ENCODE measurements at places on chromosomes 11 and 22.

DNA sequence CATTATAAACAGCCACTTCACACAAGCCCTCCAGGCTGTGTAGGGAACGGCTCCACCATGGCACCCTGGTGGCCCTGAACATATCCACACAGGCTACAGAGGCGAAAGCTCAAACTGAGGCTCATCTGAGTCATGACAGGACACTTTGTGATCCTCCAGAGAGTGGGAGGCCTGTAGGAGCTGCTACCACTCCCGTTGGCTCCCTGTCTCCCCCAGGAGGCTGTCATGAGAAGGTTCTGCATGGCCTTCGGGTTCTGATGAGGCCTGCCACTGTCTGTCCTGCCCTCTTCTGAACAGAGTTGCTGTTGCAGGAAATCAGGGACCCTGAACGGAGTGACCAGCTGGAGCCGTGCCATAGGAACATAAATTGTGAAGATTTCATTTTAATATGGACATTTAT is 23.8 kb upstream of the ALDH3B2 start:
- peak; percentile 57 for ATAC-seq

GRCh38 chr11:69030301-69030700 is 17.3 kb upstream of the MRGPRF start:
- ATAC-seq, result no peak

GRCh38 chr11:19966441-19966840 is 193.8 kb downstream of the DBX1 start:
- no peak for ATAC-seq

DNA sequence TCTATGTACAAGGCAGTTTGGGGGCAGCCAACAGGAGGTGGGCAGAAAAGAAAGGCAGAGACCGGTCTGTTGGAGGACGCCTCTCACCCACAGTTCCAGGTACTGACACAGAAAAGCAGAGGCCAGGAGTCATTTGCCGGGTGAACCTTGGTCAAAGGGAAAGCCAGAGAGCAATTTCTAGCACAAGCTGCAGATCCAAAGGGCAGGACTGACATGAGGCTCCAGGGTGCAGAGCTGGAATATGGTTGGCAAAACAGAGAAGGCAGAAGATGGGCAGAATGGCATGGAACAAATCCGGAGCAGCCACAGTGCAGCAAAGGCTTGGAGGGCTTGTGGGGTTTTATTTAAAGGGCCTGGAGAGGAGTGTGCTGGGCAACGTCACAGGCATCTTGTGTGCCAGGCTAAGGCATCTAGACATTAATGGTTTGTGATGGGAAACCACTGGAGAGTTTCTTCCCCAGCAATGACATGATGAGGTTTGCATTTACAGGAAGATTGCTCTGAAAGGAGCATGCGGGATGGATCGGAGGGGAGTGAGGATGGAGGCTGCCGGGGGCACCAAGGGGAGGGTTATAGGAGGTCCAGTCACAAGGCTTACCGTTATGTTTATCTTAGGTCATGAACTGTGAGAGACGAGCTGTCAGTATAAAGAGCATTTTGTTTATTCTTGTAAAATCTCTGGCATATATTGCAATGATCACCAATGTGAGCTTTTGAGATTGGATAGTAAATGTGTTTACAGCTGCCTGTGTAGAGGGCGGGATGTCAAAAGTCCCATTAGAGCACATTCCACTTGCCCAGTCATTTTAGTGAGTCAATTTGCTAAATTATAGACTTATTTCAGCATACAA is 5.7 kb upstream of the MMP20 start:
- ATAC-seq, result no peak

GRCh38 chr11:43489869-43490465 is 131.2 kb downstream of the TTC17 start:
- no peak for ATAC-seq

GRCh38 chr11:83723999-83724398 is 437.8 kb upstream of the CCDC90B start:
- no peak for ATAC-seq

DNA sequence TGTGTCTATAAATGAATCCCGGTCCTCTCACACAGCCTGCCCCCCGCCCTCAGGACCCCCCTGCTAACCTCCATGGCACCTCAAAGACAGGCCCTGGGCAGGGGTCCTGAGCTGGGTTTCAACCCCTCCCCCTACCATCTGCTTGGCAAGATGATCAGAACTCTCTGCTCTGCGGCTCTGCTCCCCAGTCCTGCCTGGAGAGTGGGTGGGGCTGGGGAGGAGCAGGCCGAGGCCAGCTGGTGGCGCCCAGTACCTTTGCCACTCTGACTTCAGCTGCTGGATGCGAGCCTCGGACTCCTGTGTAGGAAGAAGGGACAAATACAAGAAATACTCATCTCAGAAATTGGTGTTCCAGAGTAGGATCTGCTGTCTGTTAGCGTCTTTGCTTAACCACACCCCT is 15.0 kb downstream of the SUN2 start:
- no peak for ATAC-seq

DNA sequence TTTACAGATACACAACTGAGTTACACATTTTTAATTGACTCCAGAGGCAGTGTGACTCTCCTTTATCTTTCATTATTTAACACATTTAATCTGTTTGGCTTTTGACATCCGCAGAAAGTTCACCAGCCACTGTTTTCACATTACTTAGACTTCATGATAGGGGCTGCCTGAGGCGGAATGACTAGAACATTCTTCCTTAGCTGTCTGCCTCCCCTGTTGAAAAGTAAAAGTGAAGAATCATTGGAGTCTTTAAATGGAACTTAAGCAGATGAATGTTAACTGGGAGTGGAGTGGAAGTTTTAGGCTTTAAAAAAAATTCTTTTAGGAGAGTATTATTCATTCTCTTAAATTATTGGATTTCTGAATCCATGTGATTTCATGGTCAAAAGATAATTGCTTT is 229.2 kb upstream of the MTNR1B start:
- no peak for ATAC-seq

DNA sequence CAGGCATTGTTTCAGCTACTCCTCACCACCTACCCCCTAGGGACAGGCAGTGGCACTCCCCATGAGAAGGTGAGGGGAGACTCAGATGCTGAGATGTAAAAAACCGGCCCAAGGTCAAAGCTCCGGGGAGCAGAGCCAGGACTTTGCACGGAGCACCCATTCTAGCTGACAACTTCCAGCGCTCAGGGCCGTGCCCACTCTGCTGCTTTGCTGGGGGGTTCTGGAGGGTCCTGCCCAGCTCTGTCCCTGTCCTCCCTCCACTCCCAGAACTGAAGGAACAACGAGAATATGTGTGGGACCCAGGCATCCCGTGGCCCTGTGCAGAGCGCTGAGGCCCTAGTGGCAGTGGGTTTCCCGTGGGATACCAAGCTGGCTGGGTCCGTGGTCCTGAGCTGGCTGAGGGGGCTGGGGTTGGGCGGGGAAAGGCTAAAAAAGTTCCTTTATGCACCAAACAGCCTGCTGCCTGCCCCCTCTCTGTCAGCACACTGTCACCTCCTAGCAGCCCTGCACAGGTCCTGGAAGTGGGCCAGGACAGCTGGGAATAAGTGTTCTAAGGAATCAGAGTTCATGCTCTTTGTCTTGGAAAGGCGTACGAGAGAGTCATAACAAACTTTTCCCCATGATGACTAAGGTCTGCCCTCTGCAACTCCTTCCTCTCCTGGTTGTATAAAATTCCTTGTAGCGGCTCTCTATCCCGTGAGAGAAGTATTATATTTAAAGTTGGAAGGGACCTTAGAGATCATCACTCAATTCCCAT is 1.9 kb downstream of the MS4A10 start:
- no peak for ATAC-seq

- no peak for ATAC-seq
These were observed 11.5 kb upstream of the IGSF9B start for GRCh38 chr11:133968300-133968699.

GRCh38 chr11:79616392-79616851 is 175.6 kb upstream of the TENM4 start:
- no peak for ATAC-seq

DNA sequence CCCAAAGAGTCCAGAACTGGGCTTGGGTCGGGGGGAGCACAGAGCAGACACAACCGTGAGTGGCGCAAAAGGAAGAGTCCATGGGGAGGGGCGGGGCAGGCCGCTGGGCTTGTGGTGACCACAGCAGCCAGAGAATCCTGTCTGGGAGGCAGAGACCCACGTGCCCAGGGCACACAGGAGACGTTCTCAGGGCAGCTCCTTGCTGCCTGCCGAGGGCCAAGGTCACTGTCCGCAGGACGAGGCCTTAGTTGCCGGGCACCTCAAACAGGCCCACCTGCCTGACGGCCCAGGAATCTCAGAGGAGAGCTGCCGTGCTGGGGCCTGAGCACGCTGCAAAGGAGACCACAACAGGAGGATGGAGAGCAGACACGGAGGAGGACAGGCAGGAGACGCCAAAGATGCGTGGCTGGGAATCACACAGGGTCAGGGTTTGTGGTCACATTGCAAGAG is 87.8 kb downstream of the MYEOV start:
- no peak for ATAC-seq

- peak; percentile 95 for ATAC-seq
These were observed at the start of gene APLP2 for GRCh38 chr11:130069659-130070108. Gene APLP2 (plus strand): TSS chr11:130069894. CDS start chr11:130069978, 84 bp downstream.

DNA sequence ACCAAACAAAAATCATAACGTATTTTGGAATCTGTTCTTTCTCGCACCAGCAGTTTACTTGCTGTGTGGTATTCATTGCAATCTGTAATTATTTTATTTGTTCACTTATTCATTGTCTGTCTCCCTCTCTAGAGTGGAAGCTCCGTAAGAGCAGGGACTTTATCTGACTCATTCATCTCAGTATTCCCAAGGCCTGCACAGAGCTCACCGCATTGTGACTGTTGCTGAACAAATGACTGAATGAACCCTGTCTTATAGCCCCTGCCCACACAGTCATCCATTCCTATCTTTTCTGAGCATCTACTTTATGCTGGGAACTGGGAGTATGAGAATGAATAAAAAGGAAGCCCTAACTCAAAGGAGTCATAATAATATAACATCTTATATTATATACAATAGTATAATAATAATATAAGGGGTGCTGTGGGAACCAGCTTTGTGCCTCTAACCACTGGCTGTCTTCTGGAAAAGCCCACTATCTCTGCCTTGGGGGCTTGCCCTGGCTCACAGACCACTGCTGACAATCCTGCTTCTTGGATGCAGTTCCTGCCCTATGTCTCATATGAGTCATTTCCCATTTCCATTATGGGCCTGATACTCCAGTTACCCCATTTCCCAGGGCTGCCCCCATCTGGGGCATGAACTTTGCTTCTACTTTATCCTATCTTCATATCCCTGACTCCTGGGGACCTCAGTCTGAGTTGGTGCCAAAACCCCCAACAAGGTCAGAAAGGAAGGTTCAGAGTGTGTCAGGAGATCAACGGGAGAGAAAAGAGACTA is 11.0 kb downstream of the XRRA1 start:
- ATAC-seq, result no peak

DNA sequence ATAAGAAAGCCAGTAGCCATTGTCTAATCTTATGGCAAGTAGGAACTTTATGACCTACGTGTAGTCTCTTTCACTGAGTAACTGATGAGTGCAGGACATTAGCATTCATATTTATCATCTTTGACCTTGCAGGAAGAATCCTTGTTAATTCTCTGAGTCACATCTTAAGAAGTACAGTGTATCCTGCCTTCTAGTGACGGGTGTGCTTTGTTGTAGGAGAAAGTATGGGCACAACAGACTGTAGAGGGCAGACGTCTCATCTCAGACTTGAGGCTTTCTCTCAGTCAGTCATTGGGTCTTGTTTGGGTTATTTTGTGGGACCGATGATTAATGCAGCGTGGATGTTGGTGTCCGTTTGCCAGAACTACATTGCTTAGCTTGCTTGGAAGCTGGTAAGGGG is 6.8 kb downstream of the RNF214 start:
- no peak for ATAC-seq

DNA sequence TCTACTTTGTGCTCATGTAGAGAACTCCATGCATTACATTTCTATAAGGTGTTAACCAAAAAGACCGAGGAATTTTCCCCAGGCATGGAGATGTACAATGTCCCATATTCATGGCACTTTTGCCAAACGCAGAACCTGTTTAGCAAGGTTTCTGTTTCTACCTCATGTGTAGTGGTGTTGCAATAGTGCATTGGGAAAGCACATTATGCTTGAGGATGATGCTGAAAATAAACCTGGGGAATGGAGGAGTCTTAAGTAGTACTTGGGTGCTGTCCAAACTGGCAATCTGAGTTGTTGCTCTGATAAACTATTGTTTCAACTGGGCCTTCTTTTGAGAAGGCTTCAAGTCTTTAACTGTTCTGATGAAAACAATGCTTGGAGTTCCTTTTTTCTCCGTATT is 11.5 kb upstream of the MUC15 start:
- no peak for ATAC-seq

DNA sequence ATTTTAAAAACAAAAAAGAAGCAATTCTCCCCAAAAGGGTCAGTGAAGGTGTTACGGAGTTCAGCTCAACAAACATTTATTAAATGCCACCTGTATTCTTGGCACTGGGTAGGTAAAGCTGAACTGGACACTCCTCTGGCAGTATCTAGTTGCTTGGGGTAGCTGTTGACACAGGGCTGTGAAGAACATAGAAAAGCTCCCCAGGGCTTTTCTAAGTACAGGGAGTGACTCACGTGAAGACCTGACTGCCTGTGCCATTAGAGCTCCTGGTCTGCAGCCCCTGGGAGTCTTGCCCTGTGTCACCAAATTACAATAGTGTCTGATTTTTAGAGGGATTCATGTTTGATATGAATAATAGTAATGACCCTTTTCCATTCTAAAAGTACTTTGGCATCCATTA is 43.6 kb downstream of the COA4 start:
- ATAC-seq, result no peak

DNA sequence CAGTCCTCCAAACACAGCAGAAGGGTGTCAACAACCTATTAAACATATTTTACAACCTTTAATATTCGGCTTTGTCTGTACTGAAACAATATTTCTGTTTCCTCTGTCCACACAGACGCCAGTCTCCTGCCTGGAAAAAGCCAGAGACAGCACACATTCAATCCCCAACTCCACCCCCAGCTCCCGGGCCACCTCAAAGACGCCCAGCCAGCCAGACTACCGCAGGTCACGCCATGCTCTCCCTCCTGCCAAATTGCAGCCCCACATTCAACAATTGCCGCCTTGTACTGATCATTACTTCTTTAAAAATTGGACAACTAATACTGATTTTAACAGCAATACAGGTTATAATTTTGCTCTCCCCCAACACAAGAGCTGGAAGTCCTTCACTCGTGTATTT is 1.2 kb downstream of the SERGEF start:
- ATAC-seq, result no peak

All from activated T-helper 17 cell treated with anti-CD3 and anti-CD28 coated beads, Interleukin-2, amount 50 U/mL, for 72 hours (primary cell).